ENCODE measurements at places on chromosomes 2 and 18.

DNA sequence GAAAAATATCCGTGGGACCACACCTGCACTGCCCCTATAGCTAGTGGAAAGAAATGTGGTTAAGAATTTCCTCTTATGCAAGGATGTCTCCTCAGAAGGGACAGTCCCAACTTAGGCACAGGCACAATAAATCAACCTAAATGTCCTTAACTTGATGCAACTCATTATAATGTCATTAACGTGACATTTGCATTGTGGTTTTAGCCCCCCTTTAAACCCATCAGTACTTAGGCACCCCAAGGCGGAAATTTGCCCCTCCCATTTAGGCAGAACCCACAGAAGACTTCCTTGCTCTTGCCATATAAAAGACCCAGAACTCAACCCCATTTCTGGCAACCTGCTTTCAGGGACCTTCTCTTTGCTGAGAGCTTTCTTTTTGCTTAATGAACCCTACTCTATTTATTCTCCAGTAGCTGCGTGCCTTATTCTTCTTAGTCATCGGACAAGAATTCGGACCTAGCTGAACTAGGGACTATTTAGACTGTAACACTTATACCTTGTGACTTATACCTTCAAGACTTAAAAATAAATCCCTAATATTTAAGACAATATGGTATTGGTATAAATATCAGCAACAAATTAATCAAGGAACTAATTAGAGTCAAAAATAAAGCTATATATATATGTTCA, 1281.6 kb upstream of the TMEFF2 start:
- DNase-seq = no peak

- DNase-seq = no peak
Observed at GRCh38 chr2:19228715-19229114, 129.7 kb downstream of the OSR1 start.

DNA sequence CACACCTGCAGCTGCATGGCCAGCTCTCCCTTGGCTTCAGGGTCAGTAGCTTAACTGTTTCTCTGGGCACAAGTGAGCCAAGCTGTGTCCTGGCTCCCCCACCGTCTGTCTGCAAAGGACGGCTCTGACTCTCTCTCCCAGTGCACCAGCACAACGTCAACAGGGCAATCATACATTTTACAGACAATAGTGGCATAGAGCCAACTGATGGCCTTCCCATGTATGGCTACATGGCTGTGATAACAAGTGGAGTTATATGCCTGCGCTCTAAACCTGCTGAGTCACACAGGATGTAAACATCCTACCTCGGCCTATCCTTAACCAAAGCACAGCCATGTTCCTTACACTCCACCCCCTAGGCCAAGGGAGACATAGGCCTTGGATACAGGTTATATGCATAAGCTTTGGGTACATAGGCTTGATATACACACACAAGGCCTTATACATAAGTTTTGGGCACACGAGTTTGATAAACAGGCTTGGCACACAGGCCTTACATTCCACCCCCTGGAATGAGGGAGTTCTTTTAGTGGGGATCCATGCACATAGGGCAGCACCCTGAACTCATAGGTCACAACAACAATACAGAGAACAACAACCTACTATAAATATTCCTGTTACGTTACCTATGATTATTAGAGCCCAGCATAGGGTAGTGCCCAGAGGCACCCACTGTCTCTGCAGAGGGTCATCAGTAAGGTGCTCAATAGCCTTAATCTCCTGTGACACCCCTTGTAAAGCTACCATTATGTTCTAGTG, 17.7 kb downstream of the PHOSPHO2 start:
- peak; percentile 24 for DNase-seq

GRCh38 chr2:214730800-214731407, 78.6 kb downstream of the BARD1 start:
- no peak for DNase-seq

- DNase-seq = no peak
Observed at GRCh38 chr2:36973320-36973719, 7.0 kb upstream of the STRN start.

DNA sequence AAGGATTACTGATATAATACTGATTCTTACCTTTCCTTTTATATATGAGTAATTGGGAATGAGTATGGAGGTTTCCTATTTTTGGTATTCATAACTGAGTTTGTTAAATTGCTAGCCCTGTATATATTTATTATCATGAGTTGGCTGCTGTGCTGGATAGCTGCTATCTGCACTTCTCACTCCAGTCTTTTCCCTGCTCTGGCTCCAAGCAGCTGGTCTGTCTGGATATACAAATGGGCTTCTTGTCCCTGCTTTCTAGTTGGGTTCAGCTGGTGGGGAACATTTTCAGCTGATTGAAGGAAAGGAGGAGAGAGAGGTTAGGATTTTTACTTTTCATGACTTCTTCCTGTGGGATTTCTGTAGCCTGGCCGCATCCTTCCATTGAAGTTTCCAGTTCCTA, 41.2 kb downstream of the AGFG1 start:
- no peak for DNase-seq

DNA sequence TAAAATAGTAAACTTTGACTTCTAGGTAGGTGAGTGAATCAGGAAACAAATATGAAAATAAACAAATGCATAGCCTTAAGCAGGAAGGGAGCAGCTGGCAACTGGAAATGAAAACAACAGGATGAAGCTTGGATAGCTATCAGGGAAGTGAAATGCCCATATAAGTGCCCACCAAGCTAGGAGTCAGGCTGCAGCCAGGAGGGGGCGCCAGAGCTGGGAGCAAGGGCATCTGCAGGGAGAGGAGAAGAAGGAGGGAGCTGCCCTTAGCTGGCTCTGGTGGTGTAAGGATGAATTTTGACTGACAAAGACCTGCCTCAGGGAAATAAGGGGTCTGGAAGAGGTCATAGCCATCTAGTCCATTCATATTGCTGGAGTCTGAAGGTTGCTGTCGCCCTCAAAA, 298.3 kb downstream of the TDRD15 start:
- DNase-seq = peak; percentile 34

GRCh38 chr2:238591732-238592131, 165.0 kb downstream of the ASB1 start:
- no peak for DNase-seq

DNA sequence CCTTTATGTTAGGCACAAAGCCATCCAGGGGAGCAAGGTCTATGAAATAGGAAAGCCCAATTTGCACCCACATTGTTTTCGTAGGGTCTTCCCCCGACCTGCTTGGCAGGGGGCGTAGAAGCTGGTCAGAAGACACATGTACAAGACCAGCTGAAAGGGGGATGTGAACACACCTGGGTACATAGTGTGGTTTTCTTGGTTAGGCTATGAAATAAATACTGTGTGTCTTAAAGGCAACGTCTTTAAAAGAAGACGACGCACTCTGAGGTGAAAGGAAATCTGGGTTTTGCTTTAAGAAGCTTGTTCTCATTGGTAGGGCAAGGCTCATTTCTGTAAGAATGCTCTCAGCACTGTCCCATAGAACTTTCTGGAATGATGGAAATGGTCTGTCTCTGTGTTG, 60.0 kb upstream of the KLF7 start:
- no peak for DNase-seq

DNA sequence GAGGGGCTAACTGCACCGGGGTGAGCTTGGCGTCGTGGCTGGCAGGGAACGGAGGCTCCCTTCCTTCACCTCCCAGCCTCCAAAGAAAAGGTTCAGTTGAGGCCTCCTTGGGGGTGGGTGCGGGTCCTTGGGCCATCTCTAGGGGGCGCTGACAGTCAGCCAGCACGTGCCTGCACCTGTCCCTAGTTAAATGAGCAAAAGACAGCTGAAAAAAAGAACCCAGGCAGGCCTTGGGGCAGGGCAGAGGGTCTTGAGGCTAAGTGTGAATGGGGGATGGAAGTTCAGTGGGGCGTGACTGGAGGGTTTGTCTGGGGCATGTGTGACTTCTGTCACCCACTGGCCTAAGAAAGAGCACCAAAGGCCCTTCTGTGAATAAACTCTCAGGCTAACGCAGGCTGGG, 56.4 kb downstream of the ZFP36L2 start:
- no peak for DNase-seq

DNA sequence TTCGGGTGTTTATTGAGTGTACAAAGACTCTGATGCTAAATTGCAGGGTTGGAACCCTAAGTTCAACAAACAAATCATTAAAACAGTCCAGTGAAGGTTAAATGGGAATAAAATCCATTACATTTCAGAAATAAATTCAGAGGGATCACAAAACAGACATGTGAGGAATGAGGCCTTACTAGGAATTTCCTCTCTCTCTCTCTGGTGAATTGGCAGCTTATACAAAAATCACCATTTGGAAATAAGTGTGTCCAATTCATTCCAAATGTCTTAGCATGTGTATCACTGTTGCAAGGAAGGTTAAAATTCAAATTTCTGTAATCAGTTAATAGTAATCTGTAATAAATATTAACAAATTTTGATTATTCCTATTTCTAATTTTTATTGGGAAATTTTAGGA, 228.6 kb upstream of the PXDN start:
- DNase-seq = no peak

GRCh38 chr2:191333911-191334357, 88.7 kb downstream of the MYO1B start:
- DNase-seq = no peak

- DNase-seq = no peak
Observed at GRCh38 chr2:173199294-173199693, 123.6 kb downstream of the MAP3K20 start.

GRCh38 chr18:30689216-30689615, 353.3 kb downstream of the DSC3 start:
- no peak for DNase-seq

DNA sequence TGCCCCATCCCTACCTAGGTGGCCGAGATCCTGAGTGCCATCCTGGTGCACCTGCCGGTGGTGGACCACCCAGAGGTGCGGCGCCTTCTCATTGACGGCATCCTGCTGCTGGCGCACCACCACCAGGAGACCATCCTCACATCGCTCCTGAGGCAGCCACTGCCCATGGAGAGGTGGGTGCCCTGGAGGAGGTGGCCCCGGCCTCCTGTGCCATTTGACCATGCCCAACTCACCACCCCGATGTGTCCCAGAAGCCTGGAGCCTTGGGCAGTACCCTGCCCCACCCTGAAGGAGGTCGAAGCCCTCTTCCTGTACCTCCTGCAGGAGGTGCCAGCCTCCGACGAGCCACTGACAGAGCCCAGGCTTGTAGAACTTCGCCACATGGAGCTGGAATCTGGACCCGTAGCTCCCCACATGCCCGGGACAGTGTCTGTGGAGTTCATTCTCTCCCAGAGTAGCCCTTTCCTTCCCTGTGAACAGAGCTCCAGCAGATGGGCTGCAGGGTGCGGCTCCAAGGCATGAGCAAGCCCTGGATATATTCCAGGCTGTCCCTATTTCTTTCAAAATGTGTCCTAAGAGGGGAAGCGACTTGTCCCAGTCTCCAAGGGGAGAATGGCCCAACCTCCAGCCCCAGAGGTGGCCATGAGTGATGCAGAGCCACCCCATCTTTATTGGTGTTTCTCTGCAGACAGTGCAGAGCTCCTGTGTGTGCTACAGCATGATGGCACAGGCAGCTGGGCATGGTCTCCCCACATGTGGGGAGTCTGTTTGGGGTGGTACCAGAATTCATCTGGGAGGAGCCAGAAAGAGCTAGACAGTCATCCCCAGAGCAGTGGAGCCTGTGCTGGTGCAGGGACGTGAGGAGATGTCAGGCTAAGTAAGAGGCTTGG, 34.2 kb downstream of the HJURP start:
- DNase-seq = no peak

DNA sequence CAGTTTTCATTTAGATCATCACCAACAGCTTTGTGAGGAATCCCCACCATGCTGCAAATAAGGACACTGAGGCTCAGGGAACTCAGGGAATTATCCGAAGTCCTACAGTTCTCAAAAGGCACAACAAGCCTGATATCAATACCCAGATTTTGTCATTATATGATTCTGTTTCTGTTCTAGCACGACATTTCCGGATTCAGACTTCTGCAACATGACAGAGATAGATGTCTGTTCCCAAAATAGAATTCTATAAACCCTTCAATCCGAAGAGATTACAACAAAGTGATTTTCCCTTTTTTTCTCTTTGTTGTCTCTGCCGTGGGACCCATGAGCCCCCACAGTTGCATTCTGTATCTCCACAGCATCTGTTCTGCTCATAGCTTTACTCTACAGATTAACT, 72.0 kb downstream of the DOCK10 start:
- DNase-seq = no peak

GRCh38 chr18:13378150-13378549, 159.6 kb downstream of the LDLRAD4 start:
- peak; percentile 52 for DNase-seq

- no peak for DNase-seq
Observed at GRCh38 chr2:61969376-61969775, 63.9 kb downstream of the COMMD1 start.

GRCh38 chr2:160043265-160043664, 19.1 kb downstream of the PLA2R1 start:
- no peak for DNase-seq

- no peak for DNase-seq
Observed at GRCh38 chr18:3214855-3215637, 4.7 kb downstream of the MYOM1 start.

GRCh38 chr2:234189786-234190300, 139.3 kb downstream of the SPP2 start:
- DNase-seq = no peak

GRCh38 chr2:154620471-154620870, 78.0 kb upstream of the KCNJ3 start:
- no peak for DNase-seq

- no peak for DNase-seq
Observed at GRCh38 chr2:241629762-241630435, 7.1 kb downstream of the THAP4 start.

- DNase-seq = no peak
Observed at GRCh38 chr2:220682616-220683015, 889.5 kb downstream of the EPHA4 start.

GRCh38 chr2:171551836-171552235, 29.6 kb downstream of the CYBRD1 start:
- DNase-seq = no peak

GRCh38 chr2:8488001-8488738, 193.7 kb upstream of the ID2 start:
- DNase-seq = no peak

Data from SHP77 (cell line).